ENCODE measurements at places on chromosomes 6 and 20. TPM values are rescaled to one million over a fixed set of nuclear protein-coding genes. Genes with fewer than 3 reads are reported as not detected.
A peak's percentile ranks its signal among the peaks of the same experiment; 100 is the strongest.

GRCh38 chr20:3454831-3455230 lies 16.0 kb upstream of the ATRN start:
- no peak overlapping the region for H3K27ac ChIP-seq
- H3K27me3 ChIP-seq = peaks cover 16% of the 10 kb centered on the region
- DNase-seq = no peak
- no peaks in the 10 kb centered on the region for H3K36me3 ChIP-seq
- H3K4me3 ChIP-seq = no peak overlapping the region
- H3K4me1 ChIP-seq = no peaks in the 10 kb centered on the region

DNA sequence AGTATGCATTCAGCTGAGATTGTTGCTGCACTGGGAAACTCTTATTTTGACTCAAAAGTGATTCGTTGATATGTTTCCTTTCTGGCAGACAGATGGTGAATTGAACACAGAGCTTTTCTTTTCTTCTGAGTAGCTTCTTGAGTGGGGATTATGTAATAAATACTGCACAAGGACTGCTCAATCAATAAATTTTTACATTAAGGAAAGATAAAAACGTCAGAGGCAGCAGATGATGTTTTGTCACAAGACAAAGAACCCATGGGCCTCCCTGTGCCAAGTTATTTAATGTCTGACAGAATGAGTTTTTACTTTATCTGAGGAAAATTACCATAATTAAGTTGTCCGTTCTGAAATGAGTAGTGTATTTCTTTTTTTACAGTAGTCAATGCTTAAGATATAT lies 460.3 kb downstream of the UTRN start:
- H3K27me3 ChIP-seq = no peaks in the 10 kb centered on the region
- H3K36me3 ChIP-seq = peaks cover 5% of the 10 kb centered on the region
- H3K27ac ChIP-seq = no peak overlapping the region
- DNase-seq = no peak
- H3K4me3 ChIP-seq = no peak overlapping the region

- DNase-seq = no peak
- H3K4me3 ChIP-seq = no peak overlapping the region
- no peak overlapping the region for H3K27ac ChIP-seq
- H3K27me3 ChIP-seq = no peaks in the 10 kb centered on the region
- no peaks in the 10 kb centered on the region for H3K4me1 ChIP-seq
Observed at GRCh38 chr20:48667889-48668413, 159.8 kb downstream of the PREX1 start.

HLA-B gene
- 3,770 TPM for total RNA-seq

- DNase-seq = no peak
- no peak overlapping the region for H3K27ac ChIP-seq
- H3K27me3 ChIP-seq = no peaks in the 10 kb centered on the region
Observed at GRCh38 chr6:22751223-22751622, 181.9 kb downstream of the HDGFL1 start.

C6orf15 gene
- total RNA-seq = not detected

GPLD1 gene
- total RNA-seq = 0.39 TPM

GRCh38 chr6:138401960-138402837 lies 1.8 kb upstream of the HEBP2 start:
- no peak for DNase-seq
- H3K27me3 ChIP-seq = peaks cover 8% of the 10 kb centered on the region
- peak overlapping the region; percentile 47 for H3K4me3 ChIP-seq
